ENCODE measurements at places on chromosomes 6 and 20. TPM values are rescaled to one million over a fixed set of nuclear protein-coding genes. Genes with fewer than 3 reads are reported as not detected.

FAM83C gene
- under 0.01 TPM for total RNA-seq

OOEP gene
- not detected for total RNA-seq

PLN gene
- total RNA-seq = 0.19 TPM

HLA-DQA1 gene
- not detected for total RNA-seq

HLA-DQB1 gene
- not detected for total RNA-seq

PDYN gene
- total RNA-seq = not detected

TRIM40 gene
- total RNA-seq = not detected

UNC5CL gene
- total RNA-seq = not detected

Measured in regular cardiac myocyte (primary cell).